Stimulated activated CD4-positive, alpha-beta T cell treated with anti-CD3 and anti-CD28 coated beads, TNF-alpha, amount 100 ng/mL, for 4 hours (primary cell): ENCODE measurements at places on chromosomes 16 and 17.

GRCh38 chr16:82005027-82005830 lies 6.0 kb downstream of the SDR42E1 start:
- DNase-seq, result no peak

DNA sequence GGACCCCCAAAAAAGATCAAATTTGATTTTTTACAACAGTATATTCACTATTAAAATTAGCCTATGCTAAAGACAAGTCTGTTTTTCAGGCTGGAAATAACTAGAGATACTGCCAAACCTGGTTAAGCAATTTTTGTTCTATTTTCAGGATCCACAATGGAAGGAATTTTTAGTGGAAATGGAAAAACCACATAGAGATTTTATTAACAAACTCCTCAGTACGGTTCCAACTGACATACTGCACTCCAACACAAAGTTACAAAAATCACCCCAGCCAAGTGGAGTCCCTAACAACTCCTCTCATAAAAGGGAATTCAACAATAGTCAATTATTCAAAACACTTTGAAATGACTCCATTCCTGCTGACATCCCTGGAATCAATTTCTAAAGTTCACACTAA lies 101.6 kb upstream of the TOB1 start:
- DNase-seq, result no peak

- DNase-seq, result no peak
Observed at GRCh38 chr16:60949800-60950199, 1086.4 kb downstream of the CDH8 start.

GRCh38 chr17:74024871-74025531 lies 178.5 kb upstream of the RPL38 start:
- no peak for DNase-seq

GRCh38 chr16:22092143-22092933 lies at the start of gene VWA3A:
VWA3A (plus strand) TSS chr16:22092541; CDS start chr16:22092638, 97 bp downstream.
- no peak for DNase-seq

GRCh38 chr17:44049294-44050060 lies 17.0 kb downstream of the LSM12 start:
- DNase-seq, result no peak

- DNase-seq, result no peak
Observed at GRCh38 chr16:86374603-86375130, 135.7 kb upstream of the FOXF1 start.

- DNase-seq, result no peak
Observed at GRCh38 chr17:26774291-26775218, 519.4 kb upstream of the WSB1 start.

GRCh38 chr16:59881376-59881775 lies 1147.3 kb upstream of the GOT2 start:
- DNase-seq, result no peak

GRCh38 chr17:22202702-22203101 lies 510.4 kb downstream of the KCNJ18 start:
- DNase-seq, result no peak

GRCh38 chr17:5555254-5555653 lies 29.1 kb downstream of the NLRP1 start:
- DNase-seq, result no peak

DNA sequence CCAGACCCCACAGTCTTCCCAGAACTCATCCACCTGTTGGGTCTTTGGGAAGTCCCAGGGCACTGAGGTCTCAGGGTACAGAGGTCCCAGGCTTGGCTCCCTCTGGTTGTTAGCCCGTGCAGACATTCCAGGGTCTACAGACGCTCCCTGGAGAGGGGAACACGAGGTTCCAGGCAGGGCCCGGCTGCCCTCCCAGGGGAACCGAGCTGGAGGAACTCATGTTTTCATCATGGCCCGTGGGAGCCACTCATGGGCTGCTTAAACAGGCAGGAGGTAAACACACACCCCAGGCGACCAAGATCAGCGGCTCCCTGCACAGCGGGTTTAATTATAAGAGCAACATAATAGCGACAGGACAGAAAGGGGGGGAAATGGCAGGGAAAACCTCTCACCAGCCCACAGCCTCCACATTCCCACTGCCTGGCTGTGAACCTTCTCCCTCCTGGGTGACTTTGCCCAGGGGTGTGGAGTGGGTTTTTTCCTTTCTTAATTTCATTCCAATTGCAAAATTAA lies 36.5 kb downstream of the TRARG1 start:
- no peak for DNase-seq

- no peak for DNase-seq
Observed at GRCh38 chr16:12609937-12610699, 193.6 kb downstream of the CPPED1 start.

DNA sequence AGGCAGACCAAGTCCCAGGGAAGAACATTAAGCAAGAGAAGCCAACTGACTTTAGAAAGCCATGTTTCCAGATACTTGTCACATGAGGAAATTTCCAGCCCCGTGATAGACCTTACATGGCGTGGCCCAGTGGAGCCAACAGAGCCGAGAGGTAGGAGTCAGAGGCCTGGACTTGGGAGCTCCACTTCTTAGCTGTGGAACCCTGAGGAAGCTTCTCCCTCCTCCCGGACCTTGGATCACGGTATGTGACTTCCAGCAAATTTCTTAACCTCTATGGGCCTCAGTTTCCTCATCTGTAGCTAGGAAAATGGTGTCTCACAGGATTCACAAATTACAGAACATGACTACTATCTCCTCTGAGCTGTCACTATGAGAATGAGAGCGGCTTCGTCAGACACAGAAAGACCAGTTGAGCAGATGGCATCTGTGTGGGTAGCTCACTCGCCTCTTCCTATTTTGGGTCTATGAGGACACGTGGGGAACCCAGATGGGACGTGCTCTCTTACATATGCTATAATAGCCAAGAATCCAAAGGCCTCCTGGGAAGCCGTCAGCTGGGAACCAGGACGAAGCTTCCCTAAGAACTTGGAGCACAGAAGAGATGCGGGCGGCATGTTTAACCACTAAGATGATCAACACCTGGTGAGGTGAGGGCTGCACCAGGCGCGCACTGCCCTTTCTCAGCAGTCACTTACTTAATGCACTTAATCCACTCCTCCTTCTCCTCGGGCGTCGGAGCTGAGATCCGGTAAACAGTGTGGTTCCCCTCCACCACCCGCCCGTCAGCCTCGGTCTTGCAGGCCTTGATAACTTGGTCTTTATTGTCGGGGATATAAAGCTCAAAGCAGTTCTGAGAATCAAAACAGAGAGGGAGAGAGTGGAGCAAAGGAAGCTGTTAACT lies 102.3 kb downstream of the CYTH1 start:
- DNase-seq, result no peak

- no peak for DNase-seq
Observed at GRCh38 chr16:5488581-5488980, 391.0 kb upstream of the EEF2KMT start.

DNA sequence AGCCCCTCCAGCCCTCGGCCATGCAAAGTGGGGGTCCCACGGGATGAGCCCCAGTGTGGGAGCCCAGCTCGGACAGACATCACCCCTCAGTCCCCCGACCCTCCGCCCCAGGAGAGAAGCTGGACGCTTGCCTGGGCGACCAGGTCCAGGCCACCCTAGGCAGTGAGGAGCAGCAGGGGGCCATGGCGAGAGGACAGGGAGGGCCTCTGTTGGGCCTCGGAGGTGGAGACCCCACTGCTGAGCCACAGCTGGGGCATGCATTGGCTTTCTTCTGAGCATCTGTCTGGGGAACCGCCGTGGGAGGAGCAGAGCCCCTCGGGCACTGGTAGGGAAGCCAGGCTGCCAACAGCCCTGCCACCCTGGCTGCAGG lies 13.0 kb downstream of the ACTG1 start:
- DNase-seq, result no peak

DNA sequence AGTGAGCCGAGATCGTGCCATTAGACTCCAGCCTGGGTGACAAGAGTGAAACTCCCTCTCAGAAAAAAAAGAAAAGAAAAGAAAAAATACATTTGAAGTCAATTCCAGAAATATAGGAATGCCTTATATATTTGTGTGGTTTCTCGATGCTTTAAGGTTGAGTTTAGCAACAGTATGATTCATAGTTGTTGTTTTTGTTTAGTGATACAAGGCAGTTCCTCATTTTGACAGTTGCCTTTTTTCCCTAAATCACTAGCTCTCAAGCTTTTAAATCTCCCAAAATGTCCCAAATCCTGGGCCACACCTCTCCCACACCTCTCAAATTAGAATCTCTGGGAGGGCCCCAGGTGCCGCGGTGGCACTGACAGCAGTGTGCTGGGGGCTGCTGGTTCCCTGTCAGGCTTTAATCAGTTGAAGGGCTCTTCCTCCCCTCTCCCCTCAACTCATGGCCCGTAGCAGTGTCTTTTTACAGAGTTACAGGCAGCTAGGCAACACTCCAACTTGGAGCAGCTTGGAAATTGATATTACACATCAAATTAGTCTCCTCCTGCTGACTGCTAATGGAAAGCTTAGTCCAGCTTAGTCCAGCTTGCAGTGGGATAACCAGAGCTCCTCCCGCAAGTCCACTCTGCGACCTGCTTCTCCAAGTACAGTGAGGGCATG lies 58.4 kb downstream of the EPN2 start:
- no peak for DNase-seq

GRCh38 chr17:79715098-79715942 lies 15.4 kb upstream of the ENPP7 start:
- DNase-seq, result no peak

DNA sequence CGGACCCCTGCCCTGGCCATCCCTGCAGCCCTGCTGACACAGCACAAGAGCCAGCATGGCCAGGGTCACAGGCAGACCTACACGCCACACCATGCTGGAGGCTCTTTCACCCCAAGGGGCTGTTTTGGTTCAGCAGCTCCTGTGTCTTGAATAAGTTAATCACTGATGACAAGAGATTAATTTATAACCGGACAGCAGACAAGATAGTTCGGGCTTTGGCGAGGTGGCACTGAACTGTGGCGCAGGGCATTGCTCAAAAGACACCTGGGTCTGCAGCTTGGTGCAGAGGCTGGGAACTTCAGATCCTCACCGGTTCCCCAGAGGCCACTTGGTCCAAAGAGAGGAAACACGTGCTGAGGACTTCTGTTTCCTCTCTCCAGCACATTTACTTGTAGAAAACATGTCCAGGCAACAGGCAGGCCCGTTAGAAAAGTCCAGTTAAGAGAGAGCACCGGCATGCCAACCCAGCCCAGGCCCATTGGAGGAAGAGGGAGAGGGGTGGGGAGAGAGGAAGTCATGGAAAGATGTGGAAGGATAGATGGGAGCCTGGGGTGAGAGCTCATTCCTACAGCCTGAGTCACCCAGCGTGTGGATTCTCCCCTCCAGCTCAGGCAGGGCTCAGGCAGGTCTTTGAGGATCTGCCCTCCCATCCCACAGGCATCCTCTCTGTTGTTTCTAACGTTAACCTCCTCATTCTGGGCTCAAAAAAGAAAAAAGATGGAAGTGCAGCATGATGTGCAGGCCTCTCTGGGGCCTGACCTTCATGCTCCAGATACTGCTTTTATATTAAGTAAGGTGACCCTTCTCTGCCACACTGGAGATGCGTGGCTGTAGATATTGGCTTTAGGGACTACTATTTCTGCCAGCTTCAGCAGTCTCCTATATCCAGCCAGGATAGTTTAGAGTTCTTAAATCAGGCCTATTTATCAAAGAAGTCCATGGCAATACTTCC lies 80.0 kb upstream of the HNF1B start:
- no peak for DNase-seq

GRCh38 chr17:63094631-63095030 lies 128.6 kb downstream of the TANC2 start:
- no peak for DNase-seq

DNA sequence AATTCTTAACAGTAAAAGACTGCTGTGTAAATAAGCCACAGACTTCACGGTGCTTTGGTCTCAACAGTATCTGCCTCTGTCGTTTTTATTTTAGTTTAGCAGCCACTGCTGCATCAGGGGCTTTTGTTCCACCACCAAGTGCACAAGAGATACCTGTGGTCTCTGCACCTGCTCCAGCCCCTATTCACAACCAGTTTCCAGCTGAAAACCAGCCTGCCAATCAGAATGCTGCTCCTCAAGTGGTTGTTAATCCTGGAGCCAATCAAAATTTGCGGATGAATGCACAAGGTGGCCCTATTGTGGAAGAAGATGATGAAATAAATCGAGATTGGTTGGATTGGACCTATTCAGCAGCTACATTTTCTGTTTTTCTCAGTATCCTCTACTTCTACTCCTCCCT lies 7.9 kb downstream of the HERPUD1 start:
- no peak for DNase-seq

DNA sequence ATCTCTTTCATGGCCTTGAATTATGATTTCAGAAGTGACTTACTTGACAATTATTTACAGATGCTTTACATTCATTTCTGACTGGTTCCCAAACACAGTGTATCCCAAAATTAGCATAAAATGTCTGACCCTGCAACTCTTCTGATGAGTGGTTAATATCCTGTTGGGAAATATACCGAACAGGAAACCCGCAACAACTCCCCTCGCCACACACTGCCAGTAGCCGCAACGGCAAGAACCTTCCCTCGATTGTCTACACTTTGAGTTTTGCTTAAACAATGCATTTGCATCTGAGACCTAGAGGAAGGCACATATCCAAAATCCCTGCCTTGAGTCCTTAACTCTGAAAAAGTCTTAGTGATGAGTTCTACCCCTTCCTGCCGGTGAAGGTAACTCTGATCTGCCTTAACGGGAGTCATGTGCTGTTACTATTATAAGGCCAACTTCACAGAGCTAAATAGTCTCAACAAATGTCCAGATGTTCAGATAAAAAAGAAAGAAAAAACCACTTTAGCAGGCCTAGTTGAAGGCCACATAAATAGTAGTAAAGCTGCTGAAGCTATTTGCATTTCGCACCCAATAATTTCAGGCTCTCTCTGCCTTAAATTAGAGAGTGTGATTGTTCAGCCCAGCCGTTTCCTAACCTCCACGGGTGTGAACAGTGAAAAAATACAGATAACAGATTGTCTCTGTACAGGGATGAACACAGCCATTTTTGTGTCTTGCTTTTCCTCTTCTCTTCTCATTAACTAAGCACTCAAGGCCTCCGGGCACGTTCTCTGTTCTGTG lies 321.1 kb downstream of the HS3ST3B1 start:
- no peak for DNase-seq
